AG04450 (cell line): ENCODE measurements at places on chromosomes 4 and X.

- no peak for DNase-seq
Measured at GRCh38 chr4:126513596-126513995, 1119.2 kb upstream of the INTU start.

DNA sequence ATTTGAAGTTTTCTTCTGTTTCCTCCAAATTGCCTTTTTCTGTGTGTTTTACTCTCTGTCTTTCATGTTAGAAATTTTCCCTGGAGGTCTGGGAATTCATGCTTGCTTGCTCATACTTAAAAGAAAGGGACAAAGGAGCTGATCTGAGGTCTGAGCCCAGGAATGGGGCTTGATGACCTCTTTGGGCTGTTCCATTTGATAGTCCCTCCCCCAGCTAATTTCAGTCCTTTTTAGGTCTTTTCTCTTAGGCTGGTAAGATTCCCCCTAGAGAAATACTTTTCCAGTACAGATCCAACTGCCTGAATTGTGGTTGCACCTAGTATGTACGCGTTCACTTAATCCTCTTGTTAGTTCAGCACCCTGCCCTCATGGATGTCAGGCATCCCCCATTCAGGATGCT, 5.5 kb upstream of the PIGA start:
- no peak for DNase-seq

DNA sequence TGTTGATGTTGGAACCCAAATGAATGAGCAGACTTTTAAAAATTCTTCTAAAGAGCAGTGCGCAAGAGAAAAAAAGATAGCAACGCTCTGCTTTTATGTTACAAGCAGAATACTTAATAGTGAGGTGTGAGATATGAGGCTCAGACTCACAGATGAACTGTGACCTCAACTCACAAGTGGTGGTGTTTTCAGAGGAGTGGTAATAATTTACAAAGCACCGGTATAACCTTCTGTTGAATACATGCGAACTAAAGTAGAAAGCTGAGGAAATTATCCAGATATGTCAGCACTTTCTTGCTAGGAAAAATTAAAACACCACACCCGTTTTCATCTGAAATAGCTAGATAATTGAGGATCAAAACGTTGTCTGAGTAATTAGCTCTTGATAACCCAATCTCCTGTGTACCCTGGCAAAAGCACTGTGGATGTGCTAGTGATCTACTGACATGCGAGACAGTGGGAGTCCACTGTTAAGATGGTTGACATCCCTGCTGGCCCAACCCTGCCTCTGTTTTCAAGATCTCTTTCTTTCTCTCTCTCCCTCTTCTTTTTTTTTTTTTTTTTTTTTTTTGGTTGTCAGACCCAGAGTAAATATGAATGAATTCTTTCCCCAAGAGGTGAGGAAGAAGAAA, 6.9 kb upstream of the TLL1 start:
- DNase-seq: no peak

DNA sequence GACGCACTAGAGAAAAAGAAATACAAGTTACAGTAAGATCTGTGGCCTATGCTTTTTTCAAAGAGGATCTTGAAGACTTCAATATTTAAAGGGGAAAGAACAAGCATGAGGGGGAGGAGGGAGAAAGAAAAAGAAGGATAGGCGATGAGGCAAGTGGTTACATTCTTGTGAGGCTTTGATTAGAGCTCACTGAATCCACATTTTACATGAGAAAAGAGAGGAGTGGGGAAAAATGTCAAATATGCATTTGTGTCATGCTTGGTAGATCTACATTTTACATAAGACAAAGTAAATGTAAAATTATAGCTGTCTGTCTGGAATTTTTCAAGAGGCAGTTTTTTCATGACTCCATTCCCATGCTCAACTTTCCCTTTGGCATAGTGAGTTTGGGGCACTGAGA, 965.9 kb downstream of the FSTL5 start:
- no peak for DNase-seq

- DNase-seq: no peak
Measured at GRCh38 chr4:47791965-47792364, 45.9 kb downstream of the CORIN start.
